ENCODE measurements at places on chromosomes 12 and 14. TPM values are rescaled to one million over a fixed set of nuclear protein-coding genes. Genes with fewer than 3 reads are reported as not detected.

- peaks cover 8% of the 10 kb centered on the region for H3K36me3 ChIP-seq
- peaks cover 22% of the 10 kb centered on the region for H3K4me1 ChIP-seq
- H3K4me3 ChIP-seq, result no peak overlapping the region
- no peaks in the 10 kb centered on the region for H3K27me3 ChIP-seq
- no peak for DNase-seq
- no peak overlapping the region for H3K27ac ChIP-seq
Measured at GRCh38 chr14:102831163-102831804, 54.0 kb downstream of the TRAF3 start.

- H3K27ac ChIP-seq, result no peak overlapping the region
- no peaks in the 10 kb centered on the region for H3K27me3 ChIP-seq
- H3K4me1 ChIP-seq, result no peaks in the 10 kb centered on the region
- no peaks in the 10 kb centered on the region for H3K36me3 ChIP-seq
Measured at GRCh38 chr12:68342966-68343365, 10.8 kb upstream of the MDM1 start.

GRCh38 chr12:41992022-41992421 is 152.7 kb downstream of the GXYLT1 start:
- H3K27me3 ChIP-seq, result no peaks in the 10 kb centered on the region
- no peak overlapping the region for H3K27ac ChIP-seq
- H3K4me3 ChIP-seq, result no peak overlapping the region
- no peak for DNase-seq
- no peaks in the 10 kb centered on the region for H3K4me1 ChIP-seq
- no peaks in the 10 kb centered on the region for H3K36me3 ChIP-seq

Gene INSM2
- total RNA-seq, result not detected
